ENCODE measurements at places on chromosomes 11 and 22. TPM values are rescaled to one million over a fixed set of nuclear protein-coding genes. Genes with fewer than 3 reads are reported as not detected.

- DNase-seq, result no peak
Observed at GRCh38 chr11:95972060-95972459, 48.2 kb upstream of the MTMR2 start.

- DNase-seq, result no peak
Observed at GRCh38 chr11:81211050-81211449, 1522.6 kb downstream of the FAM181B start.

DNA sequence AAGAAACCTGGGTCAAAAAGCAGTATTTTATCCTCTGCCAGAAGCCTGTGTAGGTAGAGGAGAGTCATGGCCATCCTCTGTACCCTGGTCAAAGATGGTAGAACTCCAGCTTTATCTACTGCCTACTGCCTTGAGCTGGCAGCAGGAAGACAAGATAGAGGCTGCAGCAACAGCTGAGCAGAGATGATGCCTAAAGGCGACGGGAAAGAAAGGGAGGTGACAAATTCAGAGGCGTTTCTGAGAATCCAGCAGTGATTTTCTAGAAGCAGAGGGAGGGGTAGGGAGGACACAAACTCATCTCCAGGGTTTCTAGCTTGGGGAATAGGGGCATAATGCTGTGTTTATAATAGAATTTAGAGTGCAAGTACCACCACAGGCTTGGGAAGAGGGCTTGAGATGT lies 15.5 kb upstream of the C1QTNF4 start:
- DNase-seq, result no peak

- no peak for DNase-seq
Observed at GRCh38 chr11:120420572-120420971, 84.4 kb downstream of the ARHGEF12 start.

- DNase-seq, result no peak
Observed at GRCh38 chr11:65504674-65505465, 6.0 kb downstream of the MALAT1 start.

- no peak for DNase-seq
Observed at GRCh38 chr11:70582886-70583641, 184.7 kb downstream of the CTTN start.

DNA sequence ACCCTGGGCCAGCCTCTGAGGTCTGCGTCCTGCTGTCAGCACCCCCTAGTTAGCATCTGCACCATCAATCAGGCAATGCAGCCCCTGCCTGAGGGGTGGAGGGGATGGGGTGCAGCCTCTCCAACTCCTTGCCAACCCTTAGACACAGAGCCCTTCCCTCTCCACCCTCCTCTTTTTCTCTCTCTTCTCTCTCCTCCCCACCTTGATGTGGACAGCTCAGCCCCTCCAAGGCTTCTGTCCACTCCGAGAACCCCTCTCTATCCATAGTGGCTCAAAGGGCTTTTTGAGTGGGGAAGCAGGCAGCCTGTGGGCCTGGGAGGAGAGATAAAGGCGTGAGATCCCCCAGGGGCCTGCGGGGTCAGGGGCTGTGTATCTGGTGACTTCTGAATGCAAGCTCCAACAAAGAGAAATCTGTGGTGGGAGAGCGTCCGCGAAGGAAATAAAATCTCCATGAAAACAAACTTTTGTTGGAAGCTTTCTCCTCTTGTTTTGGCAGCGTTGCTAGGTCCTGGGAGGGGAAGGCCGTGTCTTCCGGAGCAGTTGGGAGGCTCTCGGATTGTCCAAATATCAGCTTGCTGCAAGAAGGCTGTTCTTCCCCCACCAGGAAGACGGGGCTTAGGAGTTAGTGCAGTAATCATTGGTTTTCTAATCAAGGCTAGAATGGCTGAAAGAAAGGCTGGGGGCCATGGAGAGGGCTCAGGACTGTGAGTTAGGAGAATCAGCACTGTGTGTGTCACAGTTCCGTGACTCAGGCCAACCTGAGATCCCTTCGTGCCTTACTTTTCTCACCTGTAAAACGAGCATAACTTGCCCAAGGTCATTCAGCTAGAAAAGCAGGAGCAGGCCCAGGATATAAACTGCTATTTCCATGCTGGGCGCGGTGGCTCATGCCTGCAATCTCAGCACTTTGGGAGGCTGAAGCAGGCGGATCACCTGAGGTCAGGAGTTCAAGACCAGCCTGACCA lies 50.3 kb downstream of the PKNOX2 start:
- DNase-seq, result no peak

- DNase-seq, result peak; percentile 14
Observed at GRCh38 chr22:22943521-22944267, 56.1 kb downstream of the IGLL5 start.

DNA sequence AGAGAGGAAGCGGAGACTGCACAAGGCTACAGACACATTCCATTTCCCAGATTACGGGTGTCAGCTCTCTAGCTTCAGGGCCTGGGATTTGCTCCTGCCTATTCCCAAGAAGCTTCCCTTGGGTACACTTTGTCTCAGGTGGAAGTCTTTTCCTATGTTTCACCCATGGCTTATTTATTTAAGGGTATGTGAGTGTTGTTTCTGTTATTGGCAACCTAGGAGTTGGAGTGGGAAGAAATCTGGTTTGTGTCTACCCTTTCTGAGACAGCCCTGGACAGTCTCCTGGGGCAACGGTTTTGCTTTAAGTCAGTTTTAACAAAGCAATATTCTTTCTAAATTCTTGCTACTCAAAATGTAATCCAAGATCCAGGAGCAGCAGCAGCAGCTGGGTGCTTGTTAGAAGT lies 127.0 kb downstream of the MICAL2 start:
- DNase-seq, result no peak

DNA sequence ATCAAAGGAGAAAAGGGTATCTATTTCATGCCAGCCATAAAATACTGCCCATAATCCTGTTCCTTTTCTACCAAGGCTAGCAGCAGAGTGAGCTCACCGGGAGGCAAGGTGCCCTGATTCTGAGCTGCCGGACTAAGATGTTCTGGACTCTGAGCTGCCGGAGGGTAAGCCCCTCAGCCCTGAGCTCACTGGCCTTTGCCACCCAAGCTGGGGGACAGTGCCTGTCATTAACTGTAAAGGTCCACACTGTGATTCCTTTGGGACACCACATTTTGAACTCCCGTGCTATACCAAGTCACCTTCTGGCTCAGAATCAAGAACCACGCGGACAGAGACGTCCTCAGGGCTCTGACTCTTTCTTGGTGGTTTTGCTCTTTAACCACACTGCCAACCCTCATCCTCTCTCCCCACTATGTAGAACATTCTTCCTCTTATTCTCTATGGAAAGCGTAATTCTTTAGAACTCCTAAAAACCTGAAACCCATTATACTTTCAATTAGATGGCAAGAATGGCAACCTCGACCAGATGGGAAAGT lies 88.4 kb upstream of the BID start:
- DNase-seq, result no peak

- DNase-seq, result no peak
Observed at GRCh38 chr11:2687782-2688191, 12.0 kb downstream of the KCNQ1OT1 start.

DNA sequence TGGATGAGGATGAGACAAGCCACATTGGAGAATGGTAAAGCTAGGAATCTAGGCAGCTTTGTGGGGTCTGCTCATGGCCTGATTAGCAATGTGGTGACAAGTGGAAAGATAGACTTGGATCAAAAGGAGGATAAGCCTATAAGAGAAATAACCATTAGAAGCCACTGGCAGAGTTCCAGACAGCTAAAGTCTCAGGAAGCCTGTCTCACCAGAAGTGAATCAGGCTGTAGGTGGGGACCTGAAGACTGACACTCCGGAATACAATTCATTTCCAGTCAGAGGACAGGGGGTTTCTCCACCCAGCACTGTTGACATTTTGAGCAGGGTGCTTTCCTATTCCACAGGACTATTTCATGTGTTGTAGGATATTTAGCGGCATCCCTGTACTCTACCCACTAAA lies 129.7 kb downstream of the ARHGAP42 start:
- DNase-seq, result no peak

- DNase-seq, result no peak
Observed at GRCh38 chr11:66231561-66231960, 36.9 kb upstream of the RAB1B start.

DNA sequence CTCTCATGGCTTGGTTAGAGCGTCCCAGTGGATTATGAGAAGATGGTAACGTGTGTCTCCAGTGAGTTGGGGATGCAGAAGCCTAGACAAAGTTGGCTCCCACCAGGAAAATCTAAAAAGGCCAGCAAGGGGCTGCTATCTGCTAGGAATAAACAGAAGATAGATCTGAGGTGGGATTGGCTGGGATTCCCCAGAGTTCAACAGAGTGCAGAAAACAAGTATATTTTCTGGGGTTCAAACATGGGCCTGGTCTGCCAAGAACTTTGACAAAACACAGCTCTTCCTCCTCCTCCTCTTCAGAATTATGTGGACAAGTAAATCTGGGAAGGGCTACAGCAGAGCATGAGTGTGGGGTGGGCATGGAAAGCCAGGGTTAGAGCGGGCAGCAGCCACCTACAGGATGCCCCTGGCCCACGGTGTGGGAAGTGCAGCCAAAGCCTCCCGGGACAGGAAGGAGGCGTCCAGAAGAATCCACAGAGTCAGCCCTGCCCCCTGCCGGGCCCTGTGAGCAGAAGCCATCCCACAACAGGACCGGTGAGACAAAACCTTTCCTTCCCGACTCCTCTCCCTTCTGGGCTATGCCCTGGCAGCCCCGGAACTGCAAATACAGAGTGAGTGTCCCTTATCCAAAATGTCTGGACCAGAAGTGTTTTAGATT lies 67.1 kb downstream of the CD82 start:
- peak; percentile 52 for DNase-seq

GRCh38 chr11:36091256-36091811 lies 147.5 kb downstream of the LDLRAD3 start:
- no peak for DNase-seq

- DNase-seq, result peak; percentile 28
Observed at GRCh38 chr11:85752201-85752889, 58.6 kb downstream of the SYTL2 start.

- no peak for DNase-seq
Observed at GRCh38 chr22:27930331-27931060, 11.4 kb upstream of the PITPNB start.

GRCh38 chr22:44545773-44546172 lies 47.7 kb upstream of the RTL6 start:
- DNase-seq, result no peak

DNA sequence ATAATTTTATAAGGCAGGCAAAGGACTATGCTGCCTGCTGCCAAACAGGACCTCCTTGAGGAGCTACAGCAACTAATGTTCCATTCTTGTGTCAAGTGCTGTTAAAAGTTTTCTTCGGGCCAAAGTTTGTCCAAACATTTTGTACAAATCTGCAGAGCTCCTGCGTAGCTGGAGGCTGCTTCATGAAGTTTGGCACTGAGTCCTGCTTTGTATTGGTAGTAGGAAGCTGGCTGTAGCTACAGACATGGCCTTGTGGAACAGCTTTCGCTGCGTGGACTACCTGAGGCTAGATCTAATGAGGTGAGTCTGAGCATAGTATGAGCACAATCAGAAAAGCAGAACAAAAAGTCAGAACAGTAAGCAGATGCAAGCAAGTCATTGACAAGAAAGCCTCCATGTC lies 528.1 kb downstream of the DLG2 start:
- no peak for DNase-seq

GRCh38 chr22:41608386-41608785 lies 12.5 kb downstream of the DESI1 start:
- no peak for DNase-seq

DNA sequence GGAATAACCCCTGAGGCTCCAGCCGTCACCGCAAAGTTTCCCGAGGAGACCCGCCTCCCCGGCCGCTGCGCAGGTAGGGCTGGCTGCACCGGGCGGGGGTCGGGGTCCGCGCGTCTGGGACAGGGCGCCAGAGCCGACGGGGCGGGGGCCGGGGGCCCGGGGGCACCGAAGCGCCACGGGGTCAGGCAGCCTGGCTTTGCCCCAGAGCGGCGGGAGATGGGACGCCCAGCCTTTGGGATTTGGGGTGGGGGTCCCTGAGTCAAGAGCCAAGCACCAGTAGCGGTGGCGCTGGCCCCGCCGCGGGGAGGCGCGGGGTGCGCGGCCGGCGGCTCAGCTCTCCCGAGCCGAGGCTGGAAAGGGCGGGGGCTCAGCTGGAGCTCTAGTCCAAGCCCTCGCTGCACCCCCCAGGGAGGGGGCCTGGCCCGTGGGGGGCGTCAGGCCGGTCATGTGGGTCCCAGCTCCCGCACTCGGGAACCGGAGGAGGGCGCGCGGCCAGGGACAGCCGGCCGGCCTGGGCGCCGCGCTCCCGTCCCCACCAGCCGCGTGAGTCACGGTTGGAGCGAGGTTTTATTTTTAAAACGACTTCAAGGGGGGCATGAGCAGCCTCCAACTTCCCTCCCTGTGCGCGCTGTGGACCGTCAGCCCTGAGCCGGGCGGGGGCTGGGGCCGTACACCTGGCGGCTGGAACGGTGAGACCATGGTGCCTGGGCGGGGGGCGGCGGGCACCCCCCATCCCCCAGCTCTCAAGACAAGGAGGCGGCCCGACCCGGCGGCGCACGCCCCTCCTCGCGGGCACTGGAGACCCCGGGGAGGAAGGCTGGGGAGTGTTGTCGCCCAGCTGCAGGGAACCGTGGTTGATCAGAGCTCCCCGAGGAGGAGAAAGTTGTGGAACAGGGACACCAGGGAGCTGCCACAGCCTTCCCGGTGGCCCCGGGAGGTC lies 626 bp downstream of the FLRT1 start:
- no peak for DNase-seq

DNA sequence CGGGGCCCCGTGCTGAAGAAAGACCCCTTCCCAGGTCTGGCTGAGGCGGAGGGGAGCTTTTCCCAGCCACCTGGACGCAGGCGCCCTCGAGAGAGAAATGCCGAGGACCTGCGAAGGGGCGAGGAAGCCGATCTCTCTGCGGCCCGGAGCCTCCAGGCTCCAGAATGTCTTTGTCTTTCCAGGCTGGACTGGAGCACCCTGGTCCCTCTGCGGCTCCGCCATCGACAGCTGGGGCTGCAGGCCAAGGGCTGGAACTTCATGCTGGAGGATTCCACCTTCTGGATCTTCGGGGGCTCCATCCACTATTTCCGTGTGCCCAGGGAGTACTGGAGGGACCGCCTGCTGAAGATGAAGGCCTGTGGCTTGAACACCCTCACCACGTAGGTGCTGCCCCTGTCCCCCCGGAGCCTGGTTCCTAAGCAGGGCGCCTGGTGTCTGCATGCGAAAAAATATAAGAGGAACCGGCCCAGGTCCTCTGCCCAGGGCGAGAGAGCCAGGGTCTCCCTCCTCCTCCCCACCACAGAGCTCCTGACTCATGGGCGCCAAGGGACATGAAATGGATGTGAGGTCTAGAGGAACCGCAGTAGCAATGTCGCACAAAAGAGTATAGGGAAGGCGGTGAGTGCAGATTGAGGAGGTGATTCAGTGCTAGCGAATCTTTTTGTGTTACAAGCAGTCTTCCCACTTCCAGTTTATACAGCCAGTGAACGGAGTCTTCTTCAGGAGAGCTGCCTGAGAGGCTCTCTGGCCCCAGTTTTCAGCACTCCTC lies 11.0 kb downstream of the GLB1L2 start:
- DNase-seq, result no peak

GRCh38 chr11:9700105-9700801 lies 36.4 kb downstream of the SWAP70 start:
- no peak for DNase-seq

GRCh38 chr22:29747832-29748231 lies 19.0 kb downstream of the ZMAT5 start:
- no peak for DNase-seq

CLMP gene
- total RNA-seq, result 0.81 TPM

SLC22A6 gene
- total RNA-seq, result not detected

SCARF2 gene
- 1.1 TPM for total RNA-seq

ARHGEF17 gene
- 0.05 TPM for total RNA-seq

MS4A6E gene
- total RNA-seq, result not detected

LMF2 gene
- total RNA-seq, result 111 TPM

XKR3 gene
- not detected for total RNA-seq

MYO18B gene
- 1.6 TPM for total RNA-seq

SLC1A2 gene
- not detected for total RNA-seq

SH3BP1 gene
- 162 TPM for total RNA-seq

RCOR2 gene
- not detected for total RNA-seq

GAL3ST1 gene
- total RNA-seq, result not detected
